Stimulated activated CD8-positive, alpha-beta memory T cell treated with anti-CD3 and anti-CD28 coated beads, Interleukin-12 subunit alpha, Interleukin-12 subunit beta, amount 100 ng/mL, for 4 hours (primary cell): ENCODE measurements at places on chromosomes 5 and 9.

DNA sequence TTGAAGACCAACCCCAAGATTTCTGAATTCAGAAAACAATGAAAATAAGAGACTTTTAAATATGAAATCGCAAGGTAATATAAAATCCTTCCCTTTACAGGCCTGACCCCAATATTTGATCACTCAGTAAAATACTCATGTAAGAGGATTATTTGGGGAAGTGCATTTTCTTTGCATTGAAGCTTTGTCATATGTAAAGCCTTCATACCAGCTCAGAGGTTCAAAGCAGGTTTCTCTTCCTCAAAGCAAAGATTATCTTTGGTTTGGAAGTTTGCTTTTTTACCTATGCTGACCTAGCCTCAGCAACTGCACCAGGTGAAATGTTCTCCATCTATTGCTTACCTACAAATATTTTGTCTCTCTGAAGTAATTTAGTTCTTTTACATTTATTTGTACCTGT lies 106.5 kb upstream of the PARP8 start:
- no peak for DNase-seq

DNA sequence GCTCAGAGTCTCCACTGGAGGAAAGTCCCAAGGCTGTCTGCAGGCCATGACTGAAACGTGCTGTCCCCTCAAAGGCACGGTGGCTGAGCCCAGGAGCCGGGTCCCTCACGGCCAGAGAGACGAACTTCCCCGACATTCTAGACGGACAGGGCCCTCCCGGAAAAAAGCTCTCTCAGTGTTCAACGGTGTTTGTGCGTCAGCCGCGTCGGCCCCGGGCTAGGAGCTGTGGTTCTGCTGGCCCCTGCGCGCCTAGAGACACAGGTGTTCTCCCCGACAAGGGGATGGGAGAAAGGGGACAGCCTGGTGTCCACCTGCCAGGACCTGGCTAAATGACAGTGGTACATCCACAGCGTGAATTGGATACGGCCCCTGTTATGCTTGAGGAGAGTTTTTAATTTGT lies 5.8 kb upstream of the GPSM1 start:
- no peak for DNase-seq

GRCh38 chr5:131545845-131546244 lies 89.2 kb downstream of the RAPGEF6 start:
- DNase-seq, result no peak

- DNase-seq, result no peak
These were observed 68.1 kb upstream of the ERBIN start for GRCh38 chr5:65858316-65858715.

DNA sequence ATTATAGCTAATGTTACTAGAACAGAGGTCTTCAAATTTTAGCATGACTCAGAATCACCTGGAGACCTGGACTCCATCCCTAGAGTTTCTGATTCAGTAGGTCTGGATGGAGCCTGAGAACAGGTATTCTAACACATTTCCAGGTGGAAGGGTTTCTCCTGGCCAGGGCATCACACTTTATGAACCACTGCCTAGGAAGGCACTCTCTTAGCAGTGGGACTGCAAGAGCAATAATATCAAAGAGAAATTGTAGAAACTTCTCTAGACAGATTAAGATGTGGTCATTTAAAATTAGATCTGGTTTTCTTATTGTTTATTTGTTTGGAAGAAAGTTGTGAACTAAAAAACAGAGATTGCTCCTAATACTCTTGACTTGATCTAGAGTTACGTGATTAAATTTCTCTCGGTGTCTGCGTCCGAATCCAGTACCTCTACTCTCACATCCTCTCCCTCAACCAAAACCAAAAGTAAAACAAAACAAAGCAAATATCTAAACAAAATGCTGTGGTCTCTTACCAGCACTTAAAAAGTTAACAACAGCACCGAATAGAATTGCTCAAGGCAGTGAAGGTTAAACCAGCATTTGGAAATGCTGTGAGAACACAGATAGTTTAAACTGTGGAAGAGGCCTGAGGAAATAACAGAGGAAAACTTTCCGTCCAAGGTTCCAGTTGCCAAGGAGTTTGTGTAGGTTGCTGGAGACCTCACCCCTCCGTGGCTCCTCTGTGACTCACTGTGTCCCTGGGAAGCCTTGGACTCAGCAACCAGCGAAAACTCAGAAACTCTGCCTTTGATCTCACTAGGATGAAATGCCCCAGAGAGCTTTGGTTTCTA lies 193.4 kb downstream of the ARRDC3 start:
- DNase-seq, result no peak

DNA sequence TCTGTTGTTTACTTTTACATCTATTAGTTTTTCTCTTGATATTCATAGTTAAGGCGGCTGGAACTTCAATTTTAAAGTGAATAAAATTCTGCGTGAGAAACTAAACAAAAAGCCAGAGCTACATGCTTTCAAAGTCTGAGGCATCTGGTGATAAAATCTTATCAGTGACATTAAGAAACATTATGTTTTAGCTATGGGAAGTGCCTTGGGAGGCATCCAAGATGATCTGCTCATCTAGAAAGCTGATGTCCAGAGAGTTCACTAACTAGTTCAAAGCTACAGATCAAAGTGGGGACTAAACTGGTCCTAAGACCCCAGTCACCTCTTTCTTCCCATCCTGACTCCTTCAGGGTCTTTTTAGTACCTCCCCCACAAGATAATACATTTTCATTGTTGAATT lies 37.2 kb downstream of the MRPS27 start:
- DNase-seq, result no peak
